Stimulated activated CD8-positive, alpha-beta memory T cell treated with anti-CD3 and anti-CD28 coated beads, Interleukin-4, amount 100 ng/mL, for 1 hour (primary cell): ENCODE measurements at places on chromosomes 5 and 9.

- no peak for DNase-seq
Measured at GRCh38 chr5:34041247-34041972, 1.6 kb downstream of the C1QTNF3 start.

GRCh38 chr5:63959177-63959982, 2.9 kb downstream of the HTR1A start:
- DNase-seq: no peak

DNA sequence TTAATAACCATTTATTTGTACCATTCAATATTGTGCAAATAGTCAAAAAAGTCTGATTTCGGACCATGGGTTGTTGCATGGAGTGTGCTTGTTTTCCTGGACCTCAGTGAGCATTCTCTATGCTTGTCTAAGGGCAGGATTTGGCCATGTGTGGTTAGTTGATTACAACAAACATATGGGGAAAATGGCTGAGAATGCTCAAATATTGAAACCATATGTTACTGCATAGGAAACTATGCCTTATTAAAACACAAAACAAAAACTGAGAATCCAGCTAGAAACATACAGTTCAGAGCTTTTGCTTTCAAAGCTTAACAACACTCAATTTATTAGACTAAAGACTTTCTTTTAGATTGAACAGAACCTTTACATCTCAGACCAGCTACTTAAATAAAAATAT, 928.3 kb downstream of the NR2F1-AS1 start:
- DNase-seq: no peak

DNA sequence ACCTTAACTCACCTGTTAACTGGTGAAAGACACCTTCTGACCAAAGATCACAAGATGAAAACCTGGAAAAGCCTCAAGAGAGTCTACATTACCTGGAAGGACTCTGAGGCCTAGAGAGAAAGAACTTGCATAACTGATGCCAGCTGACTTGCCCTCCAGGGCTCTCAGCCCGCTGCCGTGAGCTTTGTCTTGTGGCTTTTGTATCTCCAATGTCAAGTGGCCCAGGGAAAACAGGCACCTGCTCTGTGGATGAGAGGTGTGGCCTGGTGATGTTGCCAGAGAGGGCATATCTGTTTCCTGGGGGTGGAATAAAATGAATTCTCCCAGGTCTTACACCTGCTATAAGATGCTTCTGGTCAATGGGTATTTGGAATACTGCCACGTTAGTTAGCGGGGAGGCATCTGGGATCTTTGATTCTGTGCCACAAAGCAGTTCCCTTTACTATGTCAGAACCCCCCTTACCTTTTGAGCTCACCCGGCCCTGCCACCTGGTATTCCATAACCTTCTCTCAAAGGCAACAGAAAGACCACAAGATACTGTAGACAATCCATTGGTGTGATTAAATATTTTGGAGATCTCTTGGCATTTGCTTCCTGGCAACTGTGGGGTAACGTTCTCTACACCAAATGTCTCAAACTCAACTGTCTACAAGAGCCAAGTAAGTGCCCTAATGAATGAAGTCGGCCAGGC, 54.9 kb upstream of the N4BP3 start:
- no peak for DNase-seq

GRCh38 chr5:170503990-170504596, at the start of gene KCNIP1:
Gene KCNIP1, plus strand, starts transcription at chr5:170504020.
- no peak for DNase-seq

DNA sequence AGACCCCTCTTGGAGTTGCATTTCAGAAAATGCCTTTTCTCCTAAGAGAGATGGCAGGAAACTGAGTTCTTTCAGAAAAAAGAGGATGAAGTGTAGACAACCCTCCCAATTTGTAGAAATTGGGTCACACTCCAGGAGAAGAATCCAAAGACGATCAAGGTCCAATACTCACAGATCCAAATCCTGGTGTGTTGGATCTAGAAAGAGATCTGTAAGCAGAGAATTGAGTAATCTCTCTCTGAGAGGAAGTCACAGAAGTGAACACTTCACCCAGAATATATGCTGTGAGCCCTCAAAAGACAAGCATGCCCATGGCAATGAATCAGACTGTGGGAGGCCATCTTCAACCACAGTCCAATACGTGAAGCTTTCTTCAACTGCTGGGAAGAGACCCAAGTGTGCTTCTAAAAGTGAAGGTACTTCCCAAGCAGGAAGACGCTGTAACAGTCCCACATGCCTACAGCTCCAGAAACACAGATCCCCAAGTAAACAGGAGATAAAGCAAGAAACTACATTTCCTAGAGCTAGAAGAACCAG, 182.7 kb downstream of the SMC2 start:
- no peak for DNase-seq

GRCh38 chr9:72304538-72304937, 60.5 kb downstream of the ZFAND5 start:
- no peak for DNase-seq

DNA sequence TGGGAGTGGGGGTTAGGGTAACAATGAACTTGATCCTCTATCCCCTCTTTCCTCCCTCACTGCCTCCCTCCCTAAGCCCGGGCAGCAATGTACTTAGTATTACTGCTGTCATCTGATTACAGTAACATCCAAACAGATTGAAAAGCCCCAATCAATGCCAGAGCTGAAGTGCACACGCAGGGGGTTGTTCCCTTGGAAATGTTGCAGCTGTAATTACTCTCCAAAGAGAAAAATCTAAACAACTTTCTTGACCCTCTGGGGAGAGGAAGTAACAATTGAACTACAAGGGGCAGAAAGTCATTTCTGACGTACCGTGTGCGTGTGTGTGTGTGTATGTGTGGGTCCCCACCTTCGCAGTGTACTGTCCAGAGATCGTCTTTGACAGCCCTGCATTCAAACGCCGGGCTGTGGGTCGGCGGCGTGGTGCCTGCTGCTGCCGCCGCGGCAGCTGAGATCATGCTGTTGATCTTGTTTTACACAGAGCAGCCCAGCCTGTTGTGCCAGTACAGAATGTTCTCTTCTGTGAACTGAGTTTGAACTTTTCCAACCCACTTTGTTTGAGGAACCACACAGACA, 66.0 kb upstream of the KLF9 start:
- no peak for DNase-seq

- no peak for DNase-seq
Measured at GRCh38 chr5:83253720-83254119, 176.4 kb downstream of the XRCC4 start.

DNA sequence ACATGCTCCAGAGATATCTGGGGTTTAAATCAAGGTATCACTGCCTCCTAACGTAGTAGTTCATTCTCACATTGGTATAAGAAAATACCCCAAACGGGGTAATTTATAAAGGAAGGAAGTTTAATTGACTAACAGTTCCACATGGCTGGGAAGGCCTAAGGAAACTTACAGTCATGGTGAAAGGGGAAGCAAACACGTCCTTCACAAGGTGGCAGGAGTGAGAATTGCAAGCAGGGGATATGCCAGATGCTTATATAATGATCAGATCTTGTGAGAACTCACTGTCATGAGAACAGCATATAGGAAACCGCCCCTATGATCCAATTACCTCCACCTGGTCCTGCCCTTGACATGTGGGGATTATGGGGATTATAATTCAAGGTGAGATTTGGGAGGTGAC, 1280.2 kb upstream of the C9orf72 start:
- DNase-seq: no peak

- DNase-seq: no peak
Measured at GRCh38 chr5:133400831-133401351, 211.4 kb downstream of the FSTL4 start.

GRCh38 chr9:107625383-107625984, 135.9 kb upstream of the KLF4 start:
- no peak for DNase-seq

DNA sequence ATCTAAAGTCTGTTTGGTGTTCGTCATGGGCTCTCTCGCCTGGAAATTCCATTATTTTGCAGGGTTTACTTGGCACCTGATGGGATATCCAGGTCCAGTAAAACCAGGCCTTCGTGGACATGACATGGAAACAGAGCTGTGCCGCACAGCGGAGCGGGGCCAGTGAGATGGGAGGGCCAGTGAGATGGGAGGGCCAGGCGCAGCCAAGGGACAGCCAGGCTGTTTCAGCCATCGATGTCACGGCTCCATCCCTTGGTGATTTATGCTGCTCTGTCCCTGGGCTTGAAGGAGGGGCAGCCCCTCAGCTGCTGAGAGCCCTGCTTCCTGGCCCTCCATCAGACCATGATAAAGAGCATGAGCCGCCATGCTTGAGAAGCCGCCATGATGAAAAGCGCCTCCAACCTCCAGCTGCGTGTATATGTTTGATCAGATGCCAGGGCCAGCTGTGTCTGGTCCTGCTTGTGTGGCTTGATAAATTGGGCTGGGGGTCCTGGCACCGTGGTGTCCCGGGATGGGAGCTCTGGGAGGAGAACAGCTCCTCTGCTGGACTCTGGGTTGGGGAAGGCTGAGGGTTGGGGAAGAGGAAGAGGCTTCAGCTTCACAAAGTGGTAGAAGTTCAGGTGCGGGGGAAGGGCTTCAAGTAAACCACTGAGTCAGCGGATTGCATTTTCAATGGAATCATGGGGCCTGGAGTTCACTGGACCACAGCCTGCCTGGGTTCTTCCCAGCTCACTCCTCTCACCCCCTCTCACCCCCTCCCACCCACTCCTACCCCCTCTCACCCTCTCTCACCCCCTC, 6.1 kb upstream of the COL5A1 start:
- DNase-seq: no peak

DNA sequence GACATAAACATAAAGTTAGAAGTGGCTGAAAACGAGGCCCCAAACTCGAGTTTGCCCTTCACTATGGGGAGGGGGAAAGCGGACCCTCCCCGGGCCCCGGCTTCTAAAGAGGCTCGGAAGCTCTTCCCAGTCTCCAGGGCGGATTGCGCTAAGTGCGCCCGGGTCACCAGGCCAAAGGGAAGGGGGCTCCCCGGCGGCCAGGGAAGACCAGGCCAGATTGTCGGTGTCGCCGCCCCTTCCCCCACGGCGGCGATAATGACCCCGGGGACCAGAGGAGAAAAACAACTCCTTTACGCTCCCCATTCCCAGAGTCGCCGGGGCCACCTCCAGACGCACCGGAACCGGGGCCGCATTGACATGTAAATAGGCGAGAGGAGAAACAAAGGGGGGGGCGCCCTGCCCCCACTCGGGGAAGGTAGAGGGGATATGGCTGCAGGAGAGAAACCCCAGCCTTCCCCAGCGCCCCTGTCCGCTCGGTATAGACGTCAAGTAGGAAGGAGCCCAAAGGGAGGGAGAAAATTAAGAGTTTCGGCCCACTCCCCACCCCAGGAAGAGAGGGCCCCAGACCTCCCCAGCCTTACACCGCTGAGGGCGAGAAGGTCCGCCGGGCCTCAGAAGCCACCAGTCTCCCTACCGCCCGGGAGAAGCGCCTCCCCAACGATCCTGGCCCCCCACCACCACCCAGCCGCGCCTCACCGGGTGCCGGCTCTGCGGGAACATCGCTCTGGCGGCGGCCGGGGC, 1.7 kb downstream of the TLE1 start:
- DNase-seq: no peak

DNA sequence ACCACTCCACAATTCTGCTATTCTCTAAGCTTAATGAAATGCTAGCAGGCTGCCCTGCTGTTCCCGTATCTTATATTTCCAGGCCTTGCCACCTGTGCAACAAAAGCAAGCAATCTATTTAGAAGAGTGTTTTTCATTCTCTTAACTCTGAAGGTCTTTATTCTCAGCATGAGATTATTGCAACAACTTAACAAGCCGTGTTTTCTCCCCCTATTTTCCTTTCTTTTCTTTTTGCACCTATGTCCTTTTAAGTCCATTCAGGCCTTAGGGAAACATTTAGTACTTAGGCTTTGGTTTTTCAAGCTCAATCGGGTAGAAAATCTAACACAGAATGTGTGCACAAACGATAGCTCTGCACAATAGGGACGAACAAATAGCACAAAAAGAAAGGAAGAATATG, 89.6 kb upstream of the DMRTA1 start:
- no peak for DNase-seq

DNA sequence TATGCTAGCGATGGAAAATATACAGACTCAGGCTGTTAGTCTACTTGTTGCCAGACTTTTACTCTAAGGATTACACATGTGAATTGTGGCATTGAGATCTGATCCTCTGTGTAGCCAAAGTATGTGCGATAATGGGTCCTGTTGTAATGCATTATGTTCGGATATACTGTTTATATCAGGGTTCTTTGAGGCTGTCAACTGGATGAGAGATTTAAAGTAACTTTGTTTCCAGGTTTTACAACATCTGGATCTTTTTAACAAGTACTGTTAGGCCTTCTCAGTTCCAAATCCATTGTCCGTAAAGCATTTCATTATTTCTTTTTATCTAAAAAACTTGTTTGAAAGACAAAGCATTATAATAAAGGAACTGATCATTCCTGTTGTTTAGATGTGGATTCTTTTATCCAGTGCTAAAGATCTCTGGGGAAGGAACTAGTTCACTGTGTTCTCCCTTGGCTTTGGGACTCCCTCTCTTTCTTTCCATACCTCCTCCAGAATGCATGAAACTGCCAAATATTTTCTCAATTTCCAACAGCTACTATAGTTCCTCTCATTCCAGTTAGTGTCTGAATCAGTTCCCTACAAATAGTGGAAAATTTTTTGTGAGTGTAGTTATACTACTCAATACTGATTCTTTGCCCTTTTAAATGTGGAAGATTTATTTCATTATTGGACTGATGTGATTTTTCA, 68.8 kb downstream of the HACD4 start:
- no peak for DNase-seq

DNA sequence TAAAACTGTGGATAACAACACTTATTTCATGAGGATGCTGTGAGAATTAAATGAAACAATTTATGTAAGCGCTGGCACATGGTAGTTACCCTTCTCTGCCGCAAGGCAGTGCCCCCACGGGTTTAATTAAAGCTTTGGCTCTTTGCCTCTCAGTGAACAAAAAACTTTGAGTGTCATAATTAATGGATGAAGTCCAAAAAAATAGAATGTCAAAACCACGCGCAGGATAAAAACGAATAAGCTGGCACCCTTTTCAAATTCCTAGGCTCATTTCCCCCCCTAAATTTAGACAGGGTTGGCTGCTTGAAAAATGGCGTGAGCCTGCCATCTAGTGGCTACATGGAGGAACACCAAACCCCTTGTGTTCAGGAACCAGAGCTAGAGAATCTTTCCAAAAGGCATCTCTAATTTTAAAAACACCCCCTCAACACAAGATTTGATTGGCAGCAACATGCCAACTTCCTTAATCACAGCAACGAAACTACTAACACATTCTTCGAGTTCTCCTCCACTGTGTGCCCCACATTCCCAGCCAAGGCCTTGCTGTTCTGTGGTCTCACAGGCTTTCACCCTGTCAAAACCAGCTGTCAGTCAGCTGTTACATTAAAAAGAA, 29.0 kb upstream of the CCNG1 start:
- DNase-seq: peak; percentile 35

- DNase-seq: no peak
Measured at GRCh38 chr5:50697739-50698138, 31.3 kb downstream of the PARP8 start.

- no peak for DNase-seq
Measured at GRCh38 chr9:95302479-95302878, 15.0 kb downstream of the FANCC start.

GRCh38 chr5:2278825-2279456, 396.2 kb upstream of the IRX4 start:
- DNase-seq: no peak
